ENCODE measurements at places on chromosomes 16 and 17.

GRCh38 chr16:85712801-85713200, 24.0 kb upstream of the GINS2 start:
- no peak for DNase-seq

GRCh38 chr16:57098188-57098841, 5.9 kb downstream of the CPNE2 start:
- DNase-seq = no peak

DNA sequence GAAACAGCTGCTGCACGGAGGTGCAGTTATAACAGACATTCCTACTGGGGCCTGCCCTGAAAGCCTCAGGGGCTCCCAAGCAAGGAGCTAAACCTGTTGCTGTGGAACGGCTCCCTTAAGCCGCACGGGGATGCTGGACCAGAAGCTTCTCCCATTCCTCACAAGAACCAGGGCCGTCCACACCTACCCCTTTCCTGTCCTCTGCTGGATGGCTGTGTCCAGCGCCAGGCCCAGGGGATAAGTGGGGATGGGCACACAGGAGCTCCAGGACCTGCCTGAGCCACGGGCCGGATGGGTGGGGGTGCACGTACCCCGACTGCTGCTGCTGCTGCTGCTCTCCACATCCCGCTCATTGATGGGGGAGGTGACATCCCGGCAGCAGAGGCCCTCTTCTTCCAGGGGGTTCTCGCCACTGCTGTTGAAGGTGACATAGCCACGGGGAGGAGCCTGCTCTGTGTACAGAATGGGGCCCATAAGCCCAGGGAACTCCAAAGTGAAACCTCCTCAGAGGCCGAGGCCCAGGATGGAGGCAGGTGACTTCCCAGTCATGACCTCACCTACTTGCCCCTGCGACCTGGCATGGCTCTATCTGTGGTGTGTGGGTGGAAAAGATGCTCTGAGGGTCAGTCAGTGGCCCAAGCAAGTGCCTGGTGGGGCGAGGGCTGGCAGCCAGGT, 8.6 kb downstream of the NUDT16L1 start:
- no peak for DNase-seq

DNA sequence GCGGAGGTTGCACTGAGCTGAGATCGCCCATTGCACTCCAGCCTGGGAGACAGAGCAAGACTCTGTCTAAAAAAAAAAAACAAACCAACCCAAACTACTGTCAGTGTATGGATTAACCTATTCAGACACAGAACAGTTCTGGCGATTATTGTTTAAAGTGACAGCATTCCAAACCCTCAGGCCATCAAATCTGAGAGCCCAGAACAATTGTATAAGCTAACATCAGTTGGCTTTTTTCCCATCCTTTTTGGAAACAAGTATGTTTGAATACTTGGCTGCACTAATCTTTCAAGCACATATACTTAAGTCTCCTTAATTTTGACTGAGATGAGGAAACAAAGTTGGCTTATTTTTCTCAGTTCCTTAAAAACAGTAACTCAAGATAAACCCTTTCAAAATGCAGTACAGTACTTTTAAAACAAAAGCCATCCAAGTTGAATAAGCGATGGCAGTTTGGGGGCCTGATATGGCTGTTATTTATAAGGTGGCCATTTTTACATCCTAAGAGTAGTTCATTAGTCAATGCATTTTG, 1.4 kb downstream of the ZSWIM7 start:
- DNase-seq = no peak

- DNase-seq = no peak
Observed at GRCh38 chr16:79003026-79003609, 597.4 kb downstream of the MAF start.
